ENCODE measurements at places on chromosomes 5 and 9. TPM values are rescaled to one million over a fixed set of nuclear protein-coding genes. Genes with fewer than 3 reads are reported as not detected.

GRCh38 chr9:93301291-93301811 lies 117.4 kb downstream of the WNK2 start:
- DNase-seq, result no peak

DNA sequence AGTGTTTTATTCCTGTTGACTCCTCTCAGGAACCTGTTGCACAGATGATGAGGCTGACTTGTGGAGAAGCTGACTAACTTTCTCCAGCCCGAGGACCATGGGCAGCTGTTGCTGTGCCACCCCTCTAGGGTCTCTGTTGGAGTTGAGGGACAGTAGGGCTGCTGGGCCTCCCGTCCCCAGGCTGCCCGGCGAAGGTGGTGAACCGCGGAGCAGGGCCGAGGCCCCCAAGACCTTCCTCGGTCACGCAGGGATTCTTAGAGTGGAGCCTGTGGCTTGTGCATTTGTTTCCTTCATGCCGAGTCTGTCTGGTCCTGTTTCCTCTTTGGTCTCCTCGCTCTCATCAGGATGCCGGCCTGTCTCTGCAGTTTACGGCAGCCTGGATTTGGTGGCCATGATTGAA lies 40.2 kb downstream of the CACNA1B start:
- no peak for DNase-seq

SPINK13 gene
- polyA plus RNA-seq, result 9.3 TPM

GRCh38 chr9:127558581-127559246 lies 53.4 kb upstream of the STXBP1 start:
- no peak for DNase-seq

DNA sequence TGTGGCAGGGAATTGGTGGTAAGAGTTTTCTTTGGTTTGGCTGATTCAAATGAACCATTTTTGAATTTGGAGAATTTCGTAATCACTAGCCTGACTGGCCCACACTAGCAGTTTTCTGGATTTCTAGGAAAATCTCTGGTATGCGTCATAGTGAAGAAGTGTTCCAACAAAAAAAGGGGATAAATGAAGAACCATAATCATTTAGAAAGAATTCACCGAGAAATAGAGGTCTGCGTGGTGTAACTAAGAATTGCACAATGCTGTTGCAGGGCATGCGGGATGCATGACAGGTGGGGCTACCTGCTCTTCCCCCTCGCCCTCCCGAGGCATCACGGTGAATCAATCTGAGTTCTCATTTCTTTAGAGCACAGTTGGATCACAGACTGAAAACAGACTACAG lies 232.3 kb upstream of the PAPPA start:
- DNase-seq, result no peak

OTP gene
- polyA plus RNA-seq, result not detected

- no peak for DNase-seq
Measured at GRCh38 chr9:87099407-87099806, 152.1 kb upstream of the GAS1 start.

GRCh38 chr5:110376281-110376951 lies 350.1 kb downstream of the TMEM232 start:
- DNase-seq, result no peak

DNA sequence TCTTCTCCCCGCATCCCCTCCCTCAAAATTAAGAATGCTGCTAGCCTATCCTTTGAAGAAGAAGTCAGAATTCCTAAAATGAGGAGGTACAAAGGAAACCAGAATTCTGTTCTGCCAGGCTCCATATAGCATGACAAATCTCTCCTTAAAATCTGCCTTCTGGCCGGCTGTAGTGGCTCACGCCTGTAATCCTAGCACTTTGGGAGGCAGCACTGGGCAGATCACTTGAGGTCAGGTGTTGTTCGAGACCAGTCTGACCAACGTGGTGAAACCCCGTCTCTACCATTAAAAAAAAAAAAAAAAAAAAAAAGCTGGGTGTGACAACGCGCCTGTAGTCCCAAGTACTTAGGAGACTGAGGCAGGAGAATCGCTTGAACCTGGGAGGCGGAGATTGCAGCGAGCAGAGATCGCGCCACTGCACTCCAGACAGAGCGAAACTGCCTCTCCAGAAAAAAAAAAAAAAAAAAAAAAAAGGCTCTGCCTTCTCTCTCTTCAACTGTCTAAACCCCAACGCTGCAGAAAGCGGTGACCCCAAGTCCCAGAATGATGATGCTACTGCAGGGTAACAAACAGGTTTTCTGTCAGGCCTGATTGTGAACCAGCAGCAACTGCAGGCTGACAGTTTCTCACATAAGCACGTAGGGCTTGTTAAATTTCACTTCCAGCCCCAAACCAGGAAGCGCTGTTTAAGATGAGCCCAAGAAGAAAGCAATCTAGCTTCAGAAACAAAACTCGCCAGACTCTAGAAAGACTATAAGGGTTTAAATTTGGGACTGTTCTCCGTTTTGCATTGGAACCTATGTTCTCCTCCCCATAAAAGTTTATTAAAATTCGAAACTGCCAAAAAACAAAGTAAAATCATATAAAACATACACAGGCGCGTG lies 963 bp upstream of the CAST start:
- no peak for DNase-seq

PCDHB6 gene
- not detected for polyA plus RNA-seq

DNA sequence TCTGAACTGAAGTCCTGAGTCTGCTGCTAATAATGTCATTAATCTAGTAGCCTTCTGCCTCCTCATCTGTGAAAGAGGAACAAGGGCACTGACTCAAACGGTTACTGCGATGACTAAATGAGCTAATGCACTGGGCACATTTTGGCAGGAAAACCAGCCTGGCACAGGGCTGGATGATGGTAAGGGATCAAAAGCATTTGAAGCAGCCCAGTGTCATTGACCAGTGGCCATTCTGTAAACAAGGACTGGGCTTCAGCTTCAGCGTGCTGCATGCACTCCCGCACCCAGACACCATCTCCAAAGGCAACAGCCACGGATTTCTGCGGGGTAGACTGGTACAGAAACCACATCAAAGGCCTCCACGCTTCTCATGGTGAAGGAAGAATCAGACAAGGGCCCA lies 8.0 kb downstream of the GCNT4 start:
- DNase-seq, result no peak

- DNase-seq, result no peak
Measured at GRCh38 chr5:174300118-174300940, 254.8 kb downstream of the NSG2 start.

GRCh38 chr9:91117474-91117891 lies 244.2 kb downstream of the AUH start:
- DNase-seq, result no peak

GRCh38 chr9:114033397-114034103 lies 44.5 kb downstream of the AMBP start:
- no peak for DNase-seq

DNA sequence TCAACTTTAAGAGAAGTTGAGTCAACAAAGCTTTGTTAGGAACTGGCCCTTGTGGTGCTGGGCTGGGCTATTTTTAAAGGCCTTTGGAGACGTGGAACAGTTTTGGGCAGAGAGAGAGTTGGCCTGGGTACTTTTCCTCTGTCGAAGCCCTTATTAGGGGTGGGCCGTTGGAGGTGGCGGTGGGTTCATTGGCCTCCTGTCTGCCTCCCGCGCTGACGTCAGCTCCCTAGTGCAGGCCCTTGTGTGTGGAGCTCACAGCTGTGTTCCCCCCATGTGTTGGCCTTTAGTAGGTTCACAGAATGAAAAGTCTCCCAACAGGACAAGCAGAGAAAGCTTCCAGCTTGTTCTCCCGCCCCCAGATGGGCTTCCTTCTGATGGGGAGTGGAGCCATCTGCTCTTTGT lies 2.7 kb downstream of the NCS1 start:
- DNase-seq, result no peak

DNA sequence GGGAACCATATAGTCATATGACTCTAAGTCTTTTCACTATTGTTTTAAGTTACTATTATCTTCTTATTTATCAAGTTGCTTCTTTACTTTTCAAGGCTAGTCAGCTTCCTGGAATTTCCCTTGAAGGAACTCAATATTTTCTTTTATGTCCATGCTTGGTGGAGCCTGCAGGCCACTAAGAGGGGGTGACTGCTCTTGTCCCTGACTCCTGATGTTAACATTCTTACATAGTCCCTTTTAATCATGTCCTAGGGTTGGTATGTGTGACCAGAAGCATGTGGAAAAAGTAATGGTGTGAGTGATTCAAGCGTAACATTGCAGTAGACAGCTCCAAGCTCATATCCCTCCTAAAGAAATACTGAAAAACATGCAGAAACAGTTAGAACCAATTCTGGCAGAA lies 1536.2 kb upstream of the CDH9 start:
- no peak for DNase-seq

DNA sequence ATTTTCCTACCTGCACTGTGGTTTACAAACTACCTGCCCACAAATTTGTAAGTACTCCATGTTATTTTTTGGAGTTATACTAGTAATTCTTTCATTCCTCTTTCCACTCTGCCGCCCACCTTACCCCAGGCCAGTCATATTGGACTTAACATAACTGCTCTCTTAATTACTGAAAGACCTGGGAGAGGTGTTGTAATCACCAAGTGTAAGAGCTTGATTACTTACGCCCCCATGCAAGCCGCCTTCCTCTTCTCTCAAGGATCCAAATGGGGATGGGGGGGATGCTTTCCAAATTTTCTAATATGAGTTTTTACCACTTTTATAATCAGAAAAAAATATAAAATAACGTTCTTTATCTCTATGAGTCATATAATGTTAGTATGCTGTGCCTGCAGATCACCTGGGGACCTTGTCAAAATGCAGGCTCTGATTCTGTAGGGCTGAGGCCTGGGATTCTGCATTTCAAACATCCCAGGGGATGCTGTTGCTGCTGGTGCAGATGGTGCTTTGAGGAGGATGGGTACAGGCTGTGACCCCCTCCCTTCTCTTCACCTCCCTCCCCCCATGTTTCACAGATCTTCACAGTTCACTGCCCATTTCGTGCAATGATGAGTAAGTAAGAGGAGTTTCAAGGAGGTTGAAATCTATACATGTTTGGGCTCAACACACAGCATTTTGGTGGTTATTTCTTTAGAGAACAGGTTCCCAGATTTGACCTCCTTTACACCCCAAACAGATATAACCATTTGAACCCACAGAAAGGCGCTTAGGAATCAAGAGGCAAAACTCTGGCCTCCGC lies 87.3 kb downstream of the SEC61B start:
- DNase-seq, result no peak

SLIT3 gene
- polyA plus RNA-seq, result 1.2 TPM

DNA sequence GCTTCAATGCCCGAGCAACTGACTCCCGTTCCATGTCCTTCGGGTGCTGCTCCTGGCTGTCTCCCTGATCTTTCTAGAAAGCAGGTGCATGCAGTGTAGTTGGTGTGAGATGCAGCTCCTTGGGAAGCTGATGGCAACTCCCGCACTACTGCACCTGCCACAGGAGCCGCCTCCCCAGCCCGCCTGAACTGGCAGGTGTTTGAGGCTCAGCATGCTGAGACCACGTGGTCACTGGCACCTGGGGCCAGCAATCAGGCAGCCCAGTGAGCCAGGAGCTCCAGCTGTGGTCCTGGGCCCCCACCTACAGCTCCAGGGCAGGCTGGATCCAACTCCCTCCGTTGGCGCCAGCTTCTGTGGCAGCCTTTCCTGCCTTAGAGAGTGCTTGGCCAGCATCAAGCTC lies 111.5 kb downstream of the ICE1 start:
- DNase-seq, result no peak

DNA sequence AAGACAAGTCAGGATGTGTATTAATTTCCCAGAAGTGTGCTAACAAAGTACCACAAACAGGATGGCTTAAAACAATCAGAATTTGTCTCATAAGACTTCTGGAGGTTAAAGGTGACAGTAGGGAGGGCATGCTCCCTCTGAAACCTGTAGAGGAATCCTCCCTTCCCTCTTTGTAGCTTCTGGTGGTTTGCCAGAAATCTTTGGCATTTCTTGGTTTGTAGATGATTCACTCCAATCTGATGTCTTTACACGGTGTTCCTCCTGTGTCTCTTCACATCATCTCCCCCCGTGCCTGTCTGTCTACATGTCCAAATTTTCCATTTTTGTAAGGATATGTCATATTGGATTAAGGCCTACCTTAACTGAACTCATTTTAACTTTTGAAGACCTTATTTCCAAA lies 471.5 kb downstream of the ZNF608 start:
- no peak for DNase-seq
